ENCODE measurements at places on chromosomes 1 and 21.
A peak's percentile ranks its signal among the peaks of the same experiment; 100 is the strongest.

DNA sequence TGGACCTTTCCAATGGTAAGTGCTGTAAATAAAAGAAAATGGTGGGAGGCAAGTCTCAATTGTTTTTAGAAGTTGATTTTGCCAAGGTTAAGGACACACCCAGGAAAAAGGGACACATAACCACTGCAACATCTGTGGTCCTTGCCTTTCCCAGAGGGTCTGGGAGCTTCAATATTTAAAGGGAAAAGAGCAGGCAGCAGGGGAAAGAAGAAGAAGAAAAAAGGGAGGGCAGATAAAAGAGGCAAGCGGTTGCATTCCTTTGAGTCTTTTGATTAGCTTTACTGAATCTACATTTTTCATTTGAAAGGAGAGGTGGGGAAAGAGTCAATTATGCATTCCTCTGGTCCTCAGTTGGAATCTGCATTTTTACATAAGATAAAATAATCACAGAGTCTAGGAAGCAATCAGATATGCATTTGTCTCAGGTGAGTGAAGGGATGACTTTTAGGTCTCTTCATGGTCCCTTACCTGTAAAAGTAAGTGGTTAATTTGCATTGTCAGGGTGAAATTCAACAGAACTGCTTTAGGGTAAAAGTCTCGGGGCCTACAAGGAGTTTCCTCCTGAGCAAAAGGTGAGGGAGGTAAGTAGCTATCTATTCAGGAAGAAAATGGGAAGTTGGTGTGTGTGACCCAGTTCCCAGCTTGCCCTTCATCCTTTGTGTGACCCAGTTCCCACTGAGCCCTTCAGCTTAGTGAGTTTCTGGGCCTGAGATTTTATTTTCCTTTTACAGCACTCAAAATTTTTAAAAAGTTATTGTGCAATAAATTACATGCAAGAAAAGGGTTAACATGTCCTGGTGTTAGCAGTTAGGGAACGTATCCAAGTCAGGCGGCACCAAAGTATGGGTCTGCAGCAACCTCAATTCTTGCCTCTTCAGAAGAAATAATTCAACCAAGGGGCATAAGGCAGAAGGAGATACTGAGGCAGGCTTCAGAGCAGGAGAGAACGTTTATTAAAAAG, 8.6 kb upstream of the CNIH3 start:
- DNase-seq: no peak

DNA sequence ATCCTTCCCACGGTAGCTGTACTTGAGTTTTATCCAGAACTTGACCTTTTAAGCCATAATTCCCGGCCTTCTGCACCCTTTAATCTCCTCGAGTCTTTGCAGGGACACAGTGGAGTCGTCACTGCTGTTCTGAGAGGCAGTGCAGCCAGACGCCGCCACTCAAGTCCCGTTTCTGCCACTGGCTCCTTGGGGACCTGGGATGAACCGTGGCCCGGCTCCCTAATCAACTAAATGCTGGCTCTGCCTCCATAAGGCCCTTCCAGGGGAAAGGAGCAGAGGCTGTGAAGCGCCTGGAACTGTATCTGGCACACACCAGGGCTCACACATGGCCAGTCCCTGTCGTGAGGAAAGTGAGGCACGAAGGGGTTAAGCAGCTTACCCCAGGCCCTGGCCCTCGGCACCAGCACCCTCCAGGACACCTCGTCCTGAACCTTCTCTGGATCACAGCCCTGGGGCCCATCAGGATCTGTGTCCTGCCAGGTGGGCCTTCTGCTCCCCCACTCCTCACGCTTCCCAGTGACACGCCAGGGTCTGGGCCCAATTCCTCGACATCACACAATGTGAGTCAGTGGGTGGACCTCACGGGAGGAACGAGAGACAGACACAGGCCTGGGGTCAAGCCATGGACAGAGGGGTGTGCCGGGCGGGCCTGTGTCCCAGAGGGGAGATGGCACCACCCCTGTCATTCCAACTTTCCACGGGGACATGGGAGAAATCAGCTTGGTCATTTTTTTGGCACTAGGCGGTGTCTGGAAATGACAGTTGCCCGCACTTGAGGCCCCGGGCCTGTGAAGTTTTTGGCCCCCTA, 23.5 kb upstream of the C1orf174 start:
- no peak for DNase-seq

GRCh38 chr1:193406901-193407300, 220.5 kb upstream of the B3GALT2 start:
- DNase-seq: peak; percentile 76

DNA sequence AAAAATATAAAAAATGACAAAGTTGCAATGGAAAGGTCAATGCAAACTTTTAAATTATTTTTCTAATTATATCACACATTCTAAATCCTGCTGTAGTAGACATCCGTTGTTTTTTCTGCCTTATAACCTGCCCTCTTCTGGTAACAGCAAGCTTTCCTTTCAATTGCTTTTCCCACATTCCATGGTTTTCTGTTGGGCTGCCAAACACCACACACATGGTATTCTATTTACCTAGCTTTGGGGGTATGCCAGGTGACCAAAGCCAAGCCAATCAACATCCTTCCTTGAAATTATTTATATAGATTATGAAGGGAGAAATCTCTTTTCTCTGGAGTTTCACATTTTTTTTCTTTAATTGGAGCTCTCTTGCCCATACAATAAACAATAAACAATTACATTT, 3.4 kb upstream of the LAMC1 start:
- no peak for DNase-seq

- no peak for DNase-seq
Measured at GRCh38 chr1:216884614-216885229, 161.5 kb upstream of the ESRRG start.

GRCh38 chr1:59703918-59704378, 110.8 kb upstream of the HOOK1 start:
- DNase-seq: no peak

- DNase-seq: peak; percentile 72
Measured at GRCh38 chr1:26602378-26602959, 72.9 kb downstream of the RPS6KA1 start.

- no peak for DNase-seq
Measured at GRCh38 chr1:121417325-121417923, 232.6 kb downstream of the SRGAP2C start.

DNA sequence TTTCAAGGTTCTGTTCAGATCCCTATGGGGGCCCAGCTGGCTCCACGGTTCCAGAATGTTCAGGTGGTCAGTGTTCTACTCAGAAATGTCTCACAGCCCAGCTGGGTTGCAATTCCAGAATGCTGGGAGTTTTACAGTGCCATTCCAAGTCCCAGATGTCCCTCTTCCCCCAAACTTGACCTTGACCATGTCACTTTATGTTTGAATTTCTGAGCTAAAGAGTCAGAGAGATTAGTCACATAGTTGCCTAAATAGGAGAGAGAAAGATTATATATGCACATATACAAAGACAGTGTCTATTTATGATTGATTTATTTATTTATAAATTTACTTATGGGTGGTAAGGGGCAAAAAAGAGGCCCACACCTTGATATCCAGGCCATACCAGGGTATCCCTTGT, 2.5 kb downstream of the GPR3 start:
- peak; percentile 54 for DNase-seq

DNA sequence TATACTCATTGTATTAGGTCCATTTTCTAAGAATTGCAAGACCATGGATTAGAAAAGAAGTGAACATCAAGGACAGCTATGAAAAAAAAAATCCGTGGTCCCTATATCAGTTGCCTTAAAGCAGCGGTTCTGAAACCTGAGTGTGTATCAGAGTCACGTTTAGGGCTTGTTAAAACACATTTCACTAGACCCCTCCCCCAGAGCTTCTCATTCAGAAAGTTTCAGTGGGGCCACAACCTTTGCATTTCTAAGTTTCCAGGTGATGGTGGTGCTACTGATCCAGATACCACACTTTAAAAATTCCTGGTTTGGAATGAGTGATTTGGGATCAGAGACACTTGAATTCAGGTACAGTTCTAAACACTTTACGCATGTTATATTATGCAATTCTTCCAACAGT, 96.1 kb upstream of the PRMT6 start:
- no peak for DNase-seq

- DNase-seq: no peak
Measured at GRCh38 chr1:4736254-4736653, 81.8 kb downstream of the AJAP1 start.

GRCh38 chr1:73947009-73947408, 251.0 kb downstream of the LRRIQ3 start:
- no peak for DNase-seq

DNA sequence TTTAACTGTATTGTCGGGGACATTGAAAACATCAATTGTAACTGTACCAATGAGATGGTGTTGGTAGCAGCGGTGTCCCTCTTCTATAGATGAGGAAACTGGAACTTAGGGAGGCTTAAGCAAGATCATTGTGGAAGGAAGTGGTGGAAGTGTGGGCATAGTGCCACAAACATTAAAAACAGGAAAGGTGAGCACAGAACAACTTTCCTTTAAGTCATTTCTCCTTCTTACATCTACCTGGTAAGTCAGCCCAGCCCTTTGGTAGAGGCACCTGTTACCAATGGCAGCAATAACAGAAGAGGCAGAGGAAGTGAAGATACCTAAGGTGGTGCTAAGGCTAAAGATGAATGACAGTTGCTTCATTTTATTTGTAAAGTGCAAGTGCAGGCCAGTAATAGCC, 12.0 kb upstream of the CTSS start:
- no peak for DNase-seq

- DNase-seq: no peak
Measured at GRCh38 chr1:153307221-153307600, 5.5 kb downstream of the PGLYRP3 start.

DNA sequence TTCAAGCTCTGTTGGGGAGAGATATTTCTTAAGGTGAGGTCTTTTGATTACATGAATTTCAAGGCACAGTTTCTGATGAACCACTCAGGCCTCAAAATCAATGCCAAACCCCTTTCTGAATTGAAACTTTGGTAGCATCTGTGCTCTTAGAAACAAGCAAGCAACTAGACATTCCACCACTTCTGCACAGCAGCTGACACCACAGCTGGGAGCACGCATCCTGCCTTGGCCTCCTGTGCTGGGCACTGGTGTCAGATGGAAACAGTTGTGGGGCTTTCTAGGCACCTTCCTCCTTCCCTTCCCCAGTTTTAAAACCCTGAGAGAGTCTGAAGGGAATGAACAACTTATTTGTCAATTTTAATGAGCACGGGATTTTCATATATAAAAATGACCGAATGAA, 360.2 kb downstream of the ADGRL2 start:
- no peak for DNase-seq

GRCh38 chr1:238954865-238955264, 431.5 kb upstream of the CHRM3 start:
- no peak for DNase-seq

GRCh38 chr1:23446661-23447310, 22.2 kb upstream of the TCEA3 start:
- no peak for DNase-seq

GRCh38 chr21:45113543-45113942, 39.2 kb downstream of the ADARB1 start:
- DNase-seq: no peak

DNA sequence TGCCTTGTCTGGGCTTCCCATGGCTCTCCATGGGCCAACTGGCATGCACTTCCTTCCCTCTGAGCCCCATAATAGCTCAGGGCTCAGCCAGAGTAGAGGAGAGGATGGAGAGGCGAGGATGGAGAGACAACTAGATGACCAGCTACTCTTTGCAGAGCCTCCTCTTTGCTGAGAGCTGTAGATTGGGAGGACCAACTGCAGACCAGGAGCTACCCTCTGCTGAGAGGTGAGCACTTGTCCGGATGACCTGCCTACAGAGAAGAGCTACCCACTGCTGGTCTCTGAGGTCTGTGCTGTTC, 58.0 kb upstream of the ETV3 start:
- no peak for DNase-seq

GRCh38 chr1:204419064-204419403, 7.4 kb upstream of the PPP1R15B start:
- peak; percentile 53 for DNase-seq

GRCh38 chr1:84995484-84996334, 1.2 kb downstream of the MCOLN2 start:
- no peak for DNase-seq

DNA sequence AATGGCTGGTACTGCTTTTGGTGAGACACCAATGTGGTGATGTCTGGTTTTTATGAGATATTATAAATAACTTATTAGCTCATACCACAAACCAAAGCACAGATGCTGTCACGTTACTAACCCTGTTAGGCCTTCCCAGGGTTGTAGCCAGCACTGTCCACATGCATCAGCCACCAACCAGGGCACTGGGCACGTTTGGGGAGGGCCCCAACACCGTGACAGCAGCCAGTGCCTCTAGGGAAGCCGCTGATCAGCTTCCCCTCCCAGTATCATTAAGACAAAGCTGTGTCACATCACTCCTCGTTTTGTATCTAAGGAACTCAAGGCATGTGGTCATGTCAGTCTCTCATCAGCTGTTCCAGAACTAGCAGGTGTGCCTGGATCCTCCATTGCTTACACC, 13.9 kb downstream of the URB1 start:
- peak; percentile 37 for DNase-seq

- peak; percentile 2 for DNase-seq
Measured at GRCh38 chr1:192225703-192226102, 67.4 kb downstream of the RGS18 start.

GRCh38 chr1:48005253-48006117, 8.3 kb upstream of the TRABD2B start:
- DNase-seq: no peak

DNA sequence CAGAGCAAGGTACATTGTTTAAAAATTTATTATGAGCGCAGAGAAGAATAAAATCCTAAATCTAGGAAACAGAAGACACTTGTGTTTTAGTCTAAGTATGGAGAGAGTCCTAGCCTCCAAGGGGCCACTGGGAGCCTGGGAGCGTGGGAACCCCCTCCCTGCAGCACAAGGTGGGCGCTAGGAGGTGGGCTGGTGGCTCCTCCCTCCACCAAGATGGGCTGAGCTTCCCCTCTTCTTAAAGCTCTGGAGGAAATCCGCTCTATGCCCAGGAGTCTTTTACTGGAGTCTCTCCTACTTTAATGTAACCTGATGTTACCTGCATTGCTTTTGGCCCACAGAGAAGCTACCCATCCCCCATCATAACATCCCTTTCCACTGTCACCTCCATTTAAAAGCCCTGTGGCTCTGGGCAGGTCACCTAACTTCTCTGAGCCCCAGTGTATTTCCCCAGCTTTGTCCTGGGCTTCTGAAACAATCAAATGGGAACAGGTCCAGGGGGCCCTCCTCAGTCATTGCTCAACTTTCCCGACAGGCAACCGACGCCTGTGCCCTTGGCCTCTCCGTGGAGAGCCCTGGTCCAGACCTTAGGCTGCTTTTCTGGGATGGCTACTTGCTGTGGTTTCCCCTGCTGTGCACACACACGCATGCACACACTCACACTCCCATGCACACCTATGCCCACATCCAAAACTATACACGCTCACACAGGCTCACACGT, 181.5 kb downstream of the NPHP4 start:
- DNase-seq: no peak

GRCh38 chr1:78603206-78603605, 17.0 kb upstream of the IFI44L start:
- DNase-seq: no peak

DNA sequence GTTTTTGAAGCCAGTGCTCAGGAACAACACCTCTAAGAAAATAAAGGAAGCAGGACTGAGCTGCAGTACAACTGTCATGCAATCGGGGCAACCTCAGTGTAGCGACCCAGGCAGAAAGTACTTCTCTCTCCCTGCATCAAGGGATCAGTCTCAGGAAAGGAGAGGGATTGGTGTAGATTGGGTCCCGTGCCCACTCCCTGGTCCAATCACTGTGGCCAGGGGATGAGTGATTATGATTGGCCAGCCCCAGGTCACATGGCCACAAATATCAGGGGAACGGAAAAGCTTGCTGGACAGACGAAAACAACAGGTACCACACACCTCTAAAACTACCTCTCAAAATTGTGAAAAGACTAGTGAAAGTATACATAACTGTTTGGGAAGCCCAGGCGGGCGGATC, 136.2 kb upstream of the F3 start:
- DNase-seq: no peak

- no peak for DNase-seq
Measured at GRCh38 chr1:218969006-218969405, 204.7 kb upstream of the LYPLAL1 start.

Data from GM23248 (cell line).